ENCODE measurements at places on chromosomes 4 and X.

GRCh38 chr4:12123707-12124106, 695.0 kb upstream of the HS3ST1 start:
- no peak for DNase-seq

GRCh38 chr4:184007891-184008290, 102.8 kb downstream of the STOX2 start:
- no peak for DNase-seq

DNA sequence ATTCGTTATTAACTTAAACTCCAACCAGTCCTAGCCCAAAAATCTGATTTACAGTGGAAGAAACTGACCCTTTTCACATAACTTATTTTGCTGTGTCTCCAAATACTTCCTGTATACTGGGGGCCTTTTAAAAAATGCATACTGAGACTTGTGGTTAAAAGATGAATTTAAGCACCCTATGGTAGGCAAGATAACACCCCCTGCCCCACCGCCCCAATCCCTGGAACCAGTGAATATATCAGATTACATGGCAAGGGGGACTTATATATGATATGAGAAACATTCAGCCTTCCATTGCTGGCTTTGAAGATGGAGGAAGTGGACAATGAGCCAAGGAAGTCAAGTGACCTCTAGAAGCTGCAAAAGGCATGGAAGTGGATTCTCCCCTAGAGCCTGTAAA, 3.1 kb upstream of the CLCN3 start:
- no peak for DNase-seq

- no peak for DNase-seq
Observed at GRCh38 chr4:125582302-125582701, 267.5 kb downstream of the FAT4 start.

DNA sequence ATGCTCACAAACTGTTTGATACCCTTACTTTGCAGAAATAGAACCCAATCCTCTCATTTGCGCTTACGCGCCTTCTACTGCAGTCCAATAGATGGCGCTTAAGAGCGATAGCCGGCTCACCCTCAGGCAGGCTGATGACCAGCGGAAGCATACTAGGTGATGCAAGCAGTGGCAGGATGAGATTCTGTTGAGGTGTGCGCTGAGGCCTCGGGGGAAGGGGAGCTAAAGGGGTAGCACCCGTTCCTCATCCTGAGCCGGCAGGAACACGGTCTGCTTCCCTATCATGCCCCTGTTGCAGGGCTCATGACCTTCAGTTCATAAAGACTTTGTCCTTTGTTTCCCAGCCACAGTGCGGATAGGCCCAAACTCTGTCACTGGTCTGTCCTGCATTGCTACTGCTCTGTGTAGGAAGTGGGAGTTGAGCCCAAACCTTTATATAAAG, 628.9 kb downstream of the TLL1 start:
- DNase-seq = no peak

GRCh38 chrX:155094468-155095061, 23.3 kb downstream of the BRCC3 start:
- DNase-seq = no peak

GRCh38 chr4:185520119-185520518, 15.2 kb downstream of the PDLIM3 start:
- DNase-seq = no peak

DNA sequence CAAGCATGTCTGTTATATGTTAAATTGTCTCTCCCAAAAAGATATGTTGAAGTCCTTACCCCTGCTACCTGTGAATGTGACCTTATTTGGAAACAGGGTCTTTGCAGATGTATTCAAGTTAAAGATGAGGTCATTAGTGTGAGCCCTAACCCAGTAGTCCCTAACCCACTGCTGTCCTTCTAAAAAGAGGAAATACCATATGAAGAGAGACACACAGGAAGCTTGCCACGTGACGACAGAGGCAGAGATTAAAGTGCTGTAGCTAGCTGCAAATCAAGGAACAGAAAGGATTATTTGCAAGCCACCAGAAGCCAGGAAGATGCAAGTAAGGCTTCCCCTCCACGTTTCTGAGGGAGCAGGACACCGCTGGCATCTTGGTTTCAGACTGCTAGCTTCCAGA, 150.1 kb downstream of the HNRNPD start:
- no peak for DNase-seq

DNA sequence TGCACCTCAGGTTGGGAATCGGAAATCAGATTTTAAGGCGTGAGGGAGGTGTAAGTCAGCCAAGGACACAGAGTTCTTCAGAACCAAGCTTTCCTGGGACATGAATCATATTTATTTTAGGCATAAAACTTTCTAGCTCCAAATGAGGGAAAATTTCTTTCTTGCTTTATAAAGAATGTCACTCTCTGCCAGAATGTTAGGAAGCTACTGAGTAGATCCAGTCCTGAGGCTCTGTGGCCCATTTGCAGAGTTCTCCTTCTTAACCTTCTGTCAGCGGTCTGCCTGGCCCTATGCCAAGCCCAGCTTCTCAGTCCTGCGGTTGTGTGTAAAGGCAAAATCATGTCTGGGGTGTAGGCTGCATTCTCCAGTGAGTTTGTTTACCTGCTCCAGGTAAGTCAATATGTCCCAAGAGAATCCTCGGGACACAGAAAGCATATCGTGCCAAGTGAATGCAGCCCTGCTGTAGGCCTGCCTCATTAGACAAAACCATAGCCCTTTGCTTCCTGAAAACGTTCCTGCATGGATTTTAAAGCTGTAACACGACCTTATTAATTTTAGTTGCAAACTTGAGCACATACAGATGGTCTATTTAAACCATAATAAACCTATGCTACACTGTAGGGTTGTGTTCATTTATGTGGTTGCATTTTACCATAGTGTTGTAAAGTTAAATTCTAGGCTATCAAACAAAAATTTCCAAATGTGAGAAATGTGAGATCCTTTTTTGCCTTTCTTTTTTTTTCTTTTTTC, 29.2 kb upstream of the CCNI start:
- DNase-seq = no peak

- no peak for DNase-seq
Observed at GRCh38 chrX:70444326-70444945, at the start of gene DLG3. DLG3 (plus strand) TSS chrX:70444835; CDS start chrX:70445202, 367 bp downstream.

- no peak for DNase-seq
Observed at GRCh38 chrX:136931661-136932060, 51.1 kb upstream of the RBMX start.

- DNase-seq = no peak
Observed at GRCh38 chr4:168317621-168318020, 931 bp downstream of the DDX60 start.

DNA sequence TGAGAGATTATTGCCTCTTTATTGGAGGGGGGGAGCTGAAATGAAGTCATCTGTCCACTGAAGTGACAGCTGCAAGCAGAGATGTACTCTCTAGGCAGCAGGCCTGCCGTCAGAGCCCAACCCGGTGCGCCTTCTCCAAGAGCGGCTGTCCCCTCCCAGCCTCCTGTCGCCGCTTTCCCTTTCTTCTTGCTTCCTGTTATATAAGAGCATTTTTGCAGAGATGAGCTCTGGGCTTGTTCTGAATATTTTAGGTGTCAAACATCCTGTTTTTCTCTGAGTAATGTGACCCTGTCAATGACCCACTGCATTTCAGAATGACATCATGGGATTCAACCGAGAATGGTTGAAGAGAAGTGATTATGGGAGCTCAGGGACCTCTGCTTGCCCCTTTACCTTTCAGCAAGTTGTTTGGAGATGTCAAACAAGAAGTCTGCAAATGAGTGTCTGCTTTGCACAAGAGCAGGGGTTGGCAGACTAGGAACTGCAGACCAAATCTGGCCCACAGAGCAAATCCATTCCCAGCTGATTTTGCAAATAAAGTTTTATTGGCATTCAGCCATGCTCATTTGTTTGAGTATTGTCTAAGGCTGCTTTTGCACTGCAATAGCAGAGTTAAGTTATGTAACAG, 79.9 kb downstream of the SLC9A6 start:
- no peak for DNase-seq

DNA sequence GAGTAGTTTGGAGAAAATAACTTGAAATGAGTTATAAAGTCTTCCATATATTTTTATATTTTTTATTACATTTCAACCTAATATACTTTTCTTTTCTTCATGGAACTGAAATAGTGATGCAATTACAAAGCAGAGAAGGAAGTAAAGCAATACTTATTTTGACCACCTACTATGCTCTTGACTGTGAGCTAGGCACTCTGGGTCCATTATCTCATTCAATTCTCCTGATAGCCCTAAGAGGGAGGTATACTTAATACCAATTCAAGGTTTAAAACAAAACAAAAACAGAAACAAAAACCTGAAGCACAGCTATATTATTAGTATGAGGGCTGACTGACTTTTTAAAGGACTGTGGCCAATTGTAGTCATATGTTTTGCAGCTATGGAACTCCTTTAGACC, 193.5 kb downstream of the MAD2L1 start:
- no peak for DNase-seq

DNA sequence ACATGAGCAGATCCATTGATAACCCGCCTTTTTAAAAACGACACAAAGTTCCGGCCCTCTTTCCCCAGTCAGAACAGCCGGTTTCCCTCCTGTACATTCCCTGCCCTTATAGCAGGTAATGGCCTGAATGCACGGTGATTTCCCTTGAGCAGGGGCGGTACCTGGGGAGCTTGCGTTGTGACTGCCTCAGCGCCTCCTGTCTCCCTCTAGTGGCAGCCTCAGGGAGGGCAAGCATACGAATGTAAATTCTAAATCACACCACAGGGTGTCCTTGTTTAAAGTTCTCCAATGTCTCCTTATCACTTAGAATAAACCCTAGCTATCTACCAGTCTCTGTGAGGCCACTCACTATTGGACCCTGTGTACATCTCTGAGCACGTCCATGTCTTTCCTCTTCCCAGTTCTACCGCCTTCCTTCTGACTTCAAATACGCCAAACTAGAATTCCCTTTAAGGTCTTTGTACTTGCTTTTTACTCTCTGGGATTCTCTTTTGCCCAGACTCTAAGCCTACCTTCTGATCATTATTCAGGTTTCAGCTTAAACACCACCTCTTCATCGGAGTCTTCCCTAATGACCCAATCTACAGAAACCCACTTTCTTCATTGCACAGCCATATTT, 18.4 kb upstream of the LDB2 start:
- DNase-seq = no peak

GRCh38 chrX:17501746-17502145, 126.7 kb downstream of the NHS start:
- no peak for DNase-seq

GRCh38 chrX:63835361-63835760, 50.3 kb upstream of the ARHGEF9 start:
- DNase-seq = no peak

DNA sequence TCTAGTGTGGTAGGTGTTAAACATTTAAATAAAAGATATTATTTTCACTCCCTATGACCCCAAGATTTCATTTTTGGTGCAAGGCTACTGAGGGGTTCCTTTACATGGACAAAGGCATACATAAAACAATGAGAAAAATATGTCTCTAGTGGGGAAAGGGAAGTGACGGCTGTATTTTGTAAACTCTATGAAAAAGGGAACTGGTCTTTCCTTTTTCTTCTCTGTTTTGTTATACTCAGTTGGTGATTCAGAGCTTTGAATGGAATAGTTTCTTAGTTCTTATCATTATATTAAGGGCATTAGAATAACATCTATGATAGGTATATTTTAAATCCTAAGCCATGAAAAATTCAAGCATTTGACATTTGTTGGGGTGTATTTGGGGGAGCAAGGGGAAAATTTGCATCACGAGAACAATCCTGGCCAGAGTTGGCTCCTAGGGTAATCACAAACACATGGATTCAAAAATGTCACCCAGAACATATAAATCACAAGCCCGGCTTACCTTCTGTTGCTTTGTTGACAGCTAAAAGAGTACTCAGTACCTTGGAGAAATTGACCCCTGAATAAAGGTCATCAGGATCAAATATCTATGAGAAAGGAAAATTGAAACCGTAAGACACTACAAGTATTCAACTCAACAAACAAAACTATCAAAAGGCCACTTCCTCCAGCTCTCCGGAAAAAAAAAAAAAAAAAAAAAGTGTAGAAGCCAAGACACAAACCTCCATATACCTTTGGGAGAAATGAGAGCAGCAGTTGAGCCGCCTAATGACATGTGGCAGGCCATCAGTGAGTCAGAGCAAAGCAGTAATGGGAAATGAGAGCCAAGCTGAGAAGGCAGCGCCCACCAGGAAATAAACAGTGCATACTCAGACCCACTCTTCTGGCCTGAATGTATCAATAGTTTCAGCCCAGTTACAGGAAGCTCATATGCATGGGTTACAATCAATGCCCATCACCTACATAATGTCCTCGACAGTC, 33.4 kb downstream of the ARHGEF6 start:
- no peak for DNase-seq

- no peak for DNase-seq
Observed at GRCh38 chr4:95095348-95095974, 337.7 kb downstream of the BMPR1B start.

DNA sequence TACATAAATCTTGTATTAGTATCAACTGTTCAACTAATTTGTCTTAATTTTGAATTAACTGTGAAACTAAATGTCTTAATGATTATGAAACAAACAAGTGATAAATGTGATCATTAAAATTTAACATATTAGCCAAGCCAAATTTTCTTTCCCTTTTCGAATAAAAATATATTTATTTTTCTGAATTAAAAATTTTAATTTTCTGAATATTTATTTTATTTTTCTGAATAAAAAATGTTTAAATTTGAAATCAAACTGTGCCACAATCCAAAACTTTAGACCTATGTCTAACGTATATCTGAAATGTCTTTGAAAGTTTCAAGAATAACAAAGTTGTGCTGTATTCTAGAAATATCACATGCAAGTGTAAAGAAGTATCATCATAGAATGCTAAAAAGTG, 4.7 kb downstream of the GABRA2 start:
- DNase-seq = no peak

GRCh38 chr4:151402145-151402865, 6.7 kb upstream of the FHIP1A start:
- no peak for DNase-seq

DNA sequence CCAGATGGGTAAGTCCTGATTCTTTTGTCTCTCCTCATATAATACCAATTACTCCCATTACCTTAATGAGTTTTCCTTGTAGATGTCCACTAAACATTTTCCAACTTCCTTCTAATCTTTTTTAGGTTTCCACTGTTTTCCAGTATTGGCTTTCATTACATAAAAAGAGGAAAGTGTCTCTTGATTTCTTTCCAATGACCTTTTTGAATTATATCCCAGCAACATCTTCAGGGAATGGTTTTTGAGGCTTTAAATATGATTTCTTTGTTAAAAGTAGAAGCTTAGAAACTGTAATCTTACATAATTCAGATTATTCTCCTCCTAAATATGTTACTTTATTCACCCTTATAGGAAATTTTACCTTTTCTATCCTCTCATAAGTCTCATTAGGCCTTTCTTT, 135.0 kb downstream of the AWAT2 start:
- no peak for DNase-seq

GRCh38 chr4:81137894-81138293, 77.1 kb downstream of the PRKG2 start:
- no peak for DNase-seq

- DNase-seq = no peak
Observed at GRCh38 chr4:36211084-36211483, 33.2 kb downstream of the ARAP2 start.

GRCh38 chrX:153878969-153879653, 6.9 kb downstream of the L1CAM start:
- DNase-seq = no peak

- no peak for DNase-seq
Observed at GRCh38 chr4:169253113-169253671, 17.6 kb downstream of the SH3RF1 start.

All from AG09319 (cell line).